ENCODE measurements at places on chromosomes 12 and 14.

GRCh38 chr14:93941293-93941910 is 14.3 kb downstream of the FAM181A start:
- peak; percentile 40 for DNase-seq

DNA sequence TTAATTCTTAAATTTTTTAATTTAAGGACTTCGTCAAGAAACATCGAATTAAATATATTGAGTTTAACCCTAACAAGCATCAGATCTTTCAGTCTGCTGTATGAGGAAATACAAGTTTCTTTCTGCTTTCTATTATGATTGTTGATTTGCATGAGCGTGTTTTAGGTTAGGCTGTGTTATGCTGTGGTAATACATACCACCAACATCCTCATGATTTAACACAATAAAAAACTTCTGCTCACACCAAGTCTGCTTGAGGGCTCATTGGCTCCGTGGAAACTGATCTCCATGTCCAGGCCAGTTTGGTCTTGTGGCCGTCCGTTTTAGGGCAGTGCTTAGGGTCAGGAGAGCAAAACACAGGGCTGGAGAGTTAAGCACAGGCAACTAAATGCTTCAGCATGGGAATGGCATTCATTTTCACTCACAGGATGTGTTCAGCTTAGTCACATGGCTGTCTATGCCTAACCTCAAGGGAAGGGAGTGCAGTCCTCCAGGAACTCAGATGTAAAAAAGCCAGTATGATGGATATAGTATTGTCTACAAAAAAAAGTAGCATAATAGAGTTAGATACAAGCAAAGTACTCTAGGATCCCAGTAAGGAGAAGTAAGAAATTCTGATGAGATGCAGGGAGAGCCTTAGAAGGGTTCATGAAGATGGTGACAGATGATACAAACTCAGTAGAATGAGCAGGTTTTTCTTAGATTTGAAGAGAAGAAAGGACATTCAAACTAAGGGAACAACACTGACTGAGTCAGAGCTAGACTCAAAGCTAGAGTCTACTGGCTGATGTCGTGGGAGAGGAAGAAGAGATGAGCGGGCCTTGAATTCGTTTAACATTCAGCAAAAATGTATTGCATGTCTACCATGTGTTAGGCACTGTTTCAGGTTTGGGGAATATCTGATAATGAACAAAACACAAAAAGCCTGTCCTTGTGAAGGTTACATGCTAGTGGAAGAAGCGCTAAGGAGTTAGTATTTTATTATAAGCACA is 16.3 kb downstream of the MARK3 start:
- peak; percentile 75 for DNase-seq

DNA sequence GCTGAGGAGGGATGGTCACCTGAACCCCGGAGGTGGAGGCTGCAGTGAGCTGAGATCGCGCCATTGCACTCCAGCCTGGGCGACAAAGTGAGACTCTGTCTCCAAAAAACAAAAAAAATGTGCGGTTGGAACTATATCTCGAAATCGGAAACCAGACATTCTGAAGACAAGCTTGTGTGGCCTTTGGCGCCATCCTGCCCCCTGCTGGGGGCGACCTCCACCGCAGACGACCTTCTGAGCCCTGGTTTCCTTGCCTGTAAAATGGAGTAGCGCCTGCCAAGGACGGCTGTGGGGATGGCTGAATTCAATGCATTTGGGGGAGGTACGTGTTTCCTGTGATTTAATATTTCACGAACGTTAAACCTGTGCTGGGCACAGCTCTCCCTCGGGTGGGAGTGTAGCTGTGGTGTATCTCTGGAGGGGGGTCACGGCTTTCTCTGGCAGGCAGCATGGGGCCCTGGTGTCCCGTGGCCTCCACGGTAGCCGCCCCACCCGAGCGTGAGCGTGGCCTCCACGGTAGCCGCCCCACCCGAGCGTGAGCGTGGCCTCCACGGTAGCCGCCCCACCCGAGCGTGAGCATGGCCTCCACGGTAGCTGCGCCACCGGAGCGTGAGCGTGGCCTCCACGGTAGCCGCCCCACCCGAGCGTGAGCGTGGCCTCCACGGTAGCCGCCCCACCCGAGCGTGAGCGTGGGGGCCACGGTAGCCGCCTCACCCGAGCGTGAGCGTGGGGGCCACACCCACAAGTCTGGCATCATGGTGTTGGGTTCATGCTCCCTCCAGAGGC is 55.3 kb downstream of the LRCOL1 start:
- no peak for DNase-seq

- DNase-seq: no peak
These were observed 248.3 kb downstream of the PHLDA1 start for GRCh38 chr12:75783093-75783877.

DNA sequence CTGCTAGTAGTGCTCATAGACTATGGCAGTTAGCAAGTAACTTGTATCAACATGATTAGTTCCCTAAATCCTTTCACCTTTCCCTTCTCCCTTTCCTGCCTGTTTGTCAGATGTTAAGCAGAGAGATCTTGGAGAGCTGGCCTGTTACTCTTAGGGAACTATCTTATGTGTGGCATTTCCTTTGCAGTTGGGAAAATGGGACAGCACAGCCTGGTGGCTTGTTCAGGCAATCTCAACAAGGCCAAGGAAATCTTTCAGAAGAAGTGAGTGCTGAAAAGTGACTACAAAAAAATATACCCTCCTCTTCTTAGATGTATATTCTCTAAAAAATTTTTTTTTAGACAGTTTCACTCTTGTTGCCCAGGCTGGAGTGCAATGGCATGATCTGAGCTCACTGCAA is 7.4 kb downstream of the PARP2 start:
- DNase-seq: no peak

- no peak for DNase-seq
These were observed 31.1 kb upstream of the TMEM179 start for GRCh38 chr14:104635717-104636116.

GRCh38 chr14:101077481-101078074 is 174.1 kb upstream of the RTL1 start:
- DNase-seq: peak; percentile 35

DNA sequence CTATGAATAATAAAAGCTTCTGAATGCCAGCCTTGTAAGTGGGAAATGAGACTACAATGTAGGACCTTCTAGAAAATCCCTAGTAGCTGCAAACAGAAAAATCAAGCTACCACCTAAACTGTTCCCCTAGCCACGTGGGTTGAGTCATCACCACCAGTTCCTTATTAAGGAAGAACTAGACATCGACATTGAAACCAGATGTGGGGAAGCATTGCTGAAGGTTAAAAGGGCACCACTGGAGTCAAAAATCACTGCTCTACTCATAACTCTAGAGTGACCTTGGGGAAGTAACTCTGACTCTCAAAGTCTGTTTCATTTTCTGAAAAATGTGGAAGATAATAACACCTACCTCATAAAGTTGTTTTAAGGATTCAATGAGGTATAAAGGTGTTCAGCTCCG is 9.4 kb upstream of the CNIH1 start:
- DNase-seq: peak; percentile 84

DNA sequence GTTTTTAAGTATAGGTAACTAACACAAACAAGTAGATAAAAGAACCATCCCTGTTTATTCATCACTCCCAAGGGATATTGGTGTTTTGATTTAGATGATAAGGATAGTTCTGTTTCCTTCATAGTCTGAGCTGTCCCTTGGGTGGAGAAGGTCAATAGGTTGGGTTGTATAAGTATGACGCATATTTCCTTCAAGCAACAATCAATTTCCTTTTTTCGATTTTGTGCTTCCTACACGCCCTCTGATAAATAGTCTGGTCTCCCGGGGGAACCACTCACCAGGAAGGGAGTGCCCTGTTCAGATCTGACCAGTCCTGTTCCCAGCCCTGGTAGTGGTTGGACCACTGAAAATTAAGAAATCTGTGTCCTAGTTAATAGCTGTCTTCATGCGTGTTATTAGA is 378.8 kb upstream of the FAR2 start:
- DNase-seq: no peak

- DNase-seq: no peak
These were observed 895 bp upstream of the PRKAB1 start for GRCh38 chr12:119666900-119667576.

DNA sequence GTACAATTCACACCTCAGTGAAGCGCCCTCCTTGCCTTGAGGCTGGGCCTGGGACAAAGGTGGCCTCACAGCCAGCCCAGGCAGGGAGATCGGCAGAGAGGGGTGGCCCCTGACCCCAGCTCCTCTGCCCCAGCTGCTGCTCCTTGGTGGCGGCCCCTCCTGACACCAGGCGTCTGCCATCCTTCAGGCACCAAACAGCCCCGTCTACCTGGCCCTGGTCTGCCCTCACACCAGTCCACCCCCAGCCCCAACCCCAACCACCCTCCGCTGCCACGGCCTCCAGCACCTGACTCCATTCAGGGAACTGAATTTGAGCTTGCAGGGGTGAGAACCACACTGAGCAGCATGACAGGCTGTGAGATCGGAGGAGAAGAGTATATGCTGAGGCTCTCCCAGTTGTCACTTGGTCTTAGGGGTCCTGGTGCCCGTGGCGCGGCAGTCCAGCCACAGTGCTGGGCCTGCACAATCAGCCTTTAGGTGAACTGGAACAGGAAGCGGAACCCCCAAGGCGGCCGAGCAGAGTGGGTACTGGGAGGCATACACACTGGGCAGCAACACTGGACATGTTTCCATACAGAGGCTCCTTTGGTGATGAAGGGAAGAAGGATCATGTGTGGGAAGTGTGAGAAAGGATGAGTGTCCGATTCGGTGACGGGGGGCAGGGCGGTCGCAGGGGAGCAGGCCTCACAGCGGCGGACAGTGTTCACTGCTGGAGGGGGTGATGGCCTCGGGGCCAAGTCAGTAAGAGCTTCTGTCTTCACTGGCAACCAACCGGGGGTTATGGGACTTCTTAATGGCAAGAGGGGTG is 18.7 kb downstream of the ZFYVE21 start:
- no peak for DNase-seq

DNA sequence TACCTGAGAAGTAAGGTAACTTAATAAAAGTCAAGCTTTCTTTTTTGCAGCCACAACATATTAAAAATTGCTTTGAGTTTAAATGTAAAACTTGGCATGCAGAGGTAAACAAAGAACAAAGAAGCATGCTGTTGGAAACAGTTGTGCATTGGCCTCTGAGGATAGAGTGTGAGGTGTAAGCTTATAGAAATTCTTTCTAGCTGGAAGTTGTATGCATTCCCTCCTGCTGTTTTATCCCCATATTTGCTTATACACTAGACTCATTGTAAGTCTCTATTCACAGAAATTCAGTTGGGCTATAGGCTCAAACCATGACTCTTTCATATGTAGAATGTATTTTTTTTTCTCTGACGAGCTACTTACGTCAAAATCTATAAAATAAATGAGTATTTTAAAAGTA is 316.3 kb downstream of the SLC6A15 start:
- DNase-seq: no peak

DNA sequence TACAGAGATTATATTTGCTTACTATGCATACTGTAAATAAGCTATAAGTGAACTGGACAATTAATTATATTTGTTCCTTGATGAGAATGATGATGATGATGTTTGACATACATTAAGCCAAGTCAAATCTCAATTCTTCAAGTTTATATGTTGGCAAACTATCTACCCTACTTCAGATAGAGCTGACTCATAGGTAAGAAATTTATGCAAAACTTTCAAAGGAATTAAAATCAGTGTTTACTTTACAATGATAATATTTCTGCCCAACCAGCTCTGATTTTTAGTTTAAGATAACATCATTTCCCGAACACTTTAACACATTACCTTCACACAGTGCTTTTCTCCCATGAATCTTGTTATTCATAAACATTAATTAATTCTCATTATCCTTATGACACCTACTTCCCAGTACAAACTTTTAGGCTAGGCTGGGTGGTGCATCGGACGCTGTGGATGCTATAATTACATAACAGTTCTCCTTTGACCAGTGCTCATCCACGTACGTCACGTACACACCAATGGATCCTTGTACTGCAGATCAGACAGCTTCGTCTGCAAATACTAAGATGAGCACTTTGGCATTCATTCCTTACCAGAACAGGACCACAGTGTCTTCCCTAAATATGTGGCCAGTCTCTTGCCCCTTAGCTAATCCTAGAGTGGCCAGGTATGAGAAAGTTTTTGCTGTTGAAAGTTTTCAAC is 18.3 kb downstream of the BMP4 start:
- DNase-seq: no peak

DNA sequence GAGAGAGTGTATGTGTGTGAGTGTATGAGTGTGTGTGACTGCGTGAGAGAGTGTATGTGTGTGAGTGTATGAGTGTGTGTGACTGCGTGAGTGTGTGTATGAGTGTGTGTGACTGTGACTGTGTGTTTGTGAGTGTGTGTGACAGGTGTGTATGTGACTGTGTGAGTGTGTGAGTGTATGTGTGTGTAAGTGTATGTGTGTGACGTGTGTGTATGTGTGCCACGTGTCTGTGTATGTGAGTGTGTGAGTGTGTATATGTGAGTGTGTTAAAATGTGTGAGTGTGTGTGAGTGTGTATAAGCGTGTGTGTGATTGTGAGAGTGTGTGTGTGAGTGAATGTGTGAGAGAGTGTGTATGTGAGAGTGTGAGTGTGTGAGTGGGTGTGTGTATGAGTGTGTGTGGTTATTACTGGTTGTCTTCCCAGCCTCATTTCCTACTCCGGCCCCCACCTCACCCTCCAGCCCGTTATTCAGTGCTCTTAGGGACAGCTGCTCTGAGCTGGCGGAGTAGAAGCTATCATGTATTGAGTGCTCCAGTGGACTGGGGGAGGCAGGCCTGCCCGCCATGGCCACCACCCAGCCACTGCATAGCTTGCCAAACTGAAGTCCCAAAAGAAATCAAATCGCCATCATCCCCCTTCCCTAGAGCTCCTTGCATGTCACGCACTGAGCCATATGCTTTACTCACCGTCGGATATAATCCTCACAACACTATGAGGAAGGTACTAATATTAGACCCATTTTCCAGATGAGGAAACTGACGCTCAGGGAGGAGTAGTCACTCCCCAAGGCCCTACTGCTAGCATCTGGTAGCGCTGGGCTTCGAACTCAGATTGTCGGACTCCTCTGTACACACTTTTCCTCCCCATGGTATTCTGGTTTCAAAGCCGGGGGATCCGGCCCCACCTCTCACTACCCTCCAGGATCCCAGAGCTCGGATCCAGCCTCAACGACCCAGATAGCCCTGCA is 10.3 kb upstream of the MYL2 start:
- no peak for DNase-seq

DNA sequence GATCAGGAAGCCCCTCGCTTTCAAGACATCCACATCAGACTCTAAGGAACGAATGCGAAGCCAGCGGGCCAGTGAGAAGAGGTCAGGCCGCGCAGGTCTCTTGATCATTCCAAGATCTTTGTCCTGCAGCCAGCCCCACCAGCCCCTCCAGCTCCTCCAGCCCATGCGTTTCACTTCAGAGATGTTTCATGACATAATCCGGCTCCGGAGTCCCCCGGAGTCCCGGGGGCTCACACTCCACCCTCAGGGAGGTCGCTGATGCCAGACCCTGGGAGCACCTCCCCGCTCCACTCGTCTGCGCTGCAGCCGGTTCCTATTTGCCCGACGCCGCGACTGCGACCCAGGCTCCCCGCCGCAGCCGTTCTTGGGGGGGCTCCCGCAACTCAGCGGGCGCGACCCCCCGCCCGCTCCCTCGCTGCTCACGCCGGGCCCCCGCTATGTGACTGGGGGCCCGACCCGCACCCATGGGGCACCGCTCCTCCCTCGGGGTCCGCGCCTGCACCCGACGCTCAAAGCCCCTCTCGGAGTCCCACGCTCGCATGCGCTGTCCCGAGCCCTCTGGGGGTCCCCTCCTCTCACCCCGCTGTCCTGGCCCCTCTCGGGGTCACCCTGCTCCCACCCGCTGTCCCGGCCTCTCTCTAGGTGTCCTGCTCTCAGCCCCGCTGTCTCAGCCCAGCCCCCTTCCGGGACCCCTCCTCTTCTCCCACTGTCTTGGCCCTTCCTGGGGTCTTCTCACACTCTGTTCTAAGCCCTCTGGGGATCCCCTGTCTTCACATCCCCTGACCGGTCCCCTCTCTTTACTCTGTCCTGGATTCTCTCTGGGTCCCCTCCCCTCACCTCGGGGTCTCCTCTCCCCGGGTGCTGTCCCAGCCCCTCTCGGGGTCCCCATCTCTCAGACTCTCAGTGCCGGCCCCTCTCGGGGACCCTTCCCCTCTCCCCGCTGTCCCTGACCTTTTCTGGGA is 1.1 kb downstream of the TAOK3 start:
- no peak for DNase-seq

All from fibroblast of upper back skin (primary cell).